ENCODE measurements at places on chromosomes 16 and 17. TPM values are rescaled to one million over a fixed set of nuclear protein-coding genes. Genes with fewer than 3 reads are reported as not detected.
A peak's percentile ranks its signal among the peaks of the same experiment; 100 is the strongest.

- no peak for DNase-seq
Measured at GRCh38 chr16:68915589-68915988, 72.3 kb downstream of the TANGO6 start.

DNA sequence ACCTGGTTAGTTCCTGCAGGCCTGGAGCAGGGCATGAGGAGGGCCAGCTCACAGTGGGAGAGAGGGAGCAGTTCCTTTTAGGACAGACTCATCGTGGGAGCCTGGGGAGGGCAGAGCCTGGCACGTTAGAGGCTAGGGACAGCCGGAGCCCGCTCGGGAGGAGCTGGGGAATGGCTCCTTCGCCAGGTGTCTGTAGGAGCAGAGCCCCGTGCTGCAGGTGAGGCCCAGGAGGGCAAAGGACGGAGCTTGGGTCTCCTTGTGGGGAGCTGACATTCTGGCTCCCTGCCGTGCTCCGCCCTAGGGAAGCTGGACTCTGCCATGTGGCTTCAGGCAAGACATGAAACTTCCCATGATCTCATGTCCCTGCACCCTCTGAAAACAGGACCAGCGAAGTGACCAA, 18.7 kb upstream of the MTSS2 start:
- DNase-seq: no peak

- no peak for DNase-seq
Measured at GRCh38 chr16:28179354-28179753, 32.4 kb downstream of the XPO6 start.

DNA sequence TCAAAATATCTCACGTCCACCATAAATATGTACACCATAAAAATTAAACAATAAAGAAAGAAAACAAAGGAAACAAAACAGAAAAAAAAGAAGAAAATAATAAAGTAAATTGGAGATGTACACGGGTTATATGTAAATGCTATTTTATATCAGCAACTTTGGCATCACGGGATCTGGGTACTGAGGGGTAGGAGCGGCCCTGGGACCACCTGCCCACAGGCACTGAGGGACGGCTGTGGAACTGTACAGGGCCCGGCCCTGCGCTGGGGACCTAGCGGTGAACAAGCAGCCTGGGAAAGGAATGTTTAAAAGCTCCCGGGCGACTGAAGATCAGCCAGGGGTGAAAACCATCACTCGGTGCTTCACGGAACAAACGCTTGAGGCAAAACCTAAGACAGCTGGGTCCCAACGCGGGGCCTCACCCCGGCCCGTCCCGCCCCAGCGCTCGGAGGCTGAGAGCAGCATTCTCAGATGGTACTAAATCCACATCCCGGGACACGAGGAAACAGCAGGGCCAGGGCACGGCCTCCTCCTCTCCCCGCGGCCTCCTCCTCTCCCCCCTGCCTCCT, 31.2 kb downstream of the NXN start:
- DNase-seq: no peak

- DNase-seq: peak; percentile 83
Measured at GRCh38 chr17:48637323-48638260, 11.4 kb upstream of the HOXB9 start.

Gene NPIPA3
- total RNA-seq: 0.24 TPM

Gene DHRS11
- total RNA-seq: 5.5 TPM

Gene TMEM101
- 31.9 TPM for total RNA-seq
